RWPE1 (cell line): ENCODE measurements at places on chromosomes 12 and 14.

DNA sequence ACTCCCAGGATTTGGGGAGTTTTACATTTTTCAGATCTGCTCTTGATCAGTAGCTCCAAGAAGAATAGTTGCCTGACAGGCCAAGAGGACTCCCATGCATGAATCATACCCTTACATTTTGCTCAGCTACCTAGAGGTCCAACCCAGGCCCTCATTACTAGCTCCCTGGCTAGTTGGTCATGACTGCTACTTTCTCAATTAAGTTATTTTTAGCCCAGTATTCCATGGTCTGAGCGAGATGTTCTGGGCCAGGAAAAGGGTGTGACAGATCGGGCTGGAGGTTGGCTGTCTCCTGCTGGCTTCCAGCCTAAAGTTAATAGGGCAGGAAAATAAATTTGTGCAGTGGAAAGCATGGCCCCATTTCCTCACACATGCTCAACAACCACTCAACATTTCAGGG, 379.2 kb downstream of the GRIN2B start:
- DNase-seq = no peak

GRCh38 chr12:42730291-42730690, 140.7 kb upstream of the PRICKLE1 start:
- DNase-seq = no peak

DNA sequence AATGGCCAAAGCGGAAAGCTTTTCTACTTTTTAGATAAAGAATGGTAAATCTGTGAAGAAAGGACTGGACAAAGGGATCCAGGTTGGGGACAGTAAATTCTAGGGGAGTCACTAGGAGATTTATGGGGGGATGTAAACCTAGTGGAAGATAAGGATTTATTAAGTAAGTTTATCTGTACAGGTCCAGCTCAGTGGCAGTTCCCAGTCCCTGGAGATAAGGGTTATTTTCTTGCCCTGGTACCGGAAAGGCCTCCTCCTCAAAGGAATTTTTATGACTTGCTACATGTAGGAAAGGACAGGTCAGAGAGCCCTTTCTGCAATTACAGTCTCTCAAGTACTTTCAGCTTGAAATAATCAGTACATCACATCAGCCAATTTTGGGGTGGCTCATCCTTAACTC, 72.6 kb upstream of the BICD1 start:
- no peak for DNase-seq

DNA sequence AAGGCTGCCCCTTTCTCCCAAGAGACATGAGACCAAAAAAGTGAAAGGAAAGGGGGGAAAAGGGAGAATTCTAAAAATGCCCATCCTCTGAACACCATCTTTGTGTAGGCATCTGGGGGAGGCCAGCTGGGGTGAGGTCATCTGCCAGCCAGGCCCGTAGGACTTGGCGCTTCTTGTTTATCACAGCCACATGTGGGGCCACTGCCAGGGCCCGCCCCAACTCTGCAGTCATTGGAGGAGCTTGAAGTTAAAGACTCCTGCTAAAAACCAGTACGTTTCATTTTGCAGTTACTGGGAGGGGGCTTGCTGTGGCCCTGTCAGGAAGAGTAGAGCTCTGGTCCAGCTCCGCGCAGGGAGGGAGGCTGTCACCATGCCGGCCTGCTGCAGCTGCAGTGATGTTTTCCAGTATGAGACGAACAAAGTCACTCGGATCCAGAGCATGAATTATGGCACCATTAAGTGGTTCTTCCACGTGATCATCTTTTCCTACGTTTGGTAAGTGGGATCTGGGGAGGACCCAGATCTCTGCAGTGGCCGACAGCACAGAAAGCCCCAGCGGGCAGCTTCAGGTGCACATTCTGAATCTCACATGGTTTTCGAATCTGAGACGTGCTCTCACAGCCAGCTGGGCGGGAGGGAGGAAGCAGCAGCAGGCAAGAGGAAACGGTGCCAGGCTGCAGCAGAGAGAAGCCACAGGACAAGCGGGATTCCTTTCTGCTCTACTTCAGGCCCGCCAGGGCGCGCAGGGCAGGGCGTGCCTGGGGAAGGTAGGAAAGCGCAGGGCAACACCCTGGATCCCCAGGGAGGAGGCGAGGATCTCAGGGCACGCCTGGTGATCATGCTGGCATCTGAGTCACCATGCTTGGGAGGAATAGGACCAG, at the start of gene P2RX7:
Gene P2RX7, plus strand, starts transcription at position 276 of the 881 bp plus-strand sequence. Its CDS starts 95 bp downstream, at position 371.
- peak; percentile 96 for DNase-seq

DNA sequence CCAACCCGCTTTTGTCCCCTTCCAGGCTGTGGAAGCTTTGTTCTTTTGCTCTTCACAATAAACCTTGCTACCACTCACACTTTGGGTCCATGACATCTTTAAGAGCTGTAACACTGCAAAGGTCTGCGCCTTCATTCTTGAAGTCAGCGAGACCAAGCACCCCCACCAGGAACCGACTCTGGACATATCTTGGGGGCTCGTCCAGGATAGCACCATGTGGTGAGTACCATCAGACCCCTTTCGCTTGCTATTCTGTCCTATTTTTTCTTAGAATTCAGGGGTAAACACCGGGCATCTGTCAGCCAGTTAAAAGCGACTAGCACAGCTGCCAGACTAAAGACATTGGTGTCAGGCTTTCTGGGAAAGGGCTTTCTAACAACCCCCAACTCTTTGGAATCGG, 137.6 kb upstream of the PPFIA2 start:
- DNase-seq = no peak

GRCh38 chr14:71328183-71328582, 420.9 kb downstream of the PCNX1 start:
- no peak for DNase-seq

GRCh38 chr12:53951577-53952334, 2.9 kb upstream of the HOXC12 start:
- DNase-seq = no peak

DNA sequence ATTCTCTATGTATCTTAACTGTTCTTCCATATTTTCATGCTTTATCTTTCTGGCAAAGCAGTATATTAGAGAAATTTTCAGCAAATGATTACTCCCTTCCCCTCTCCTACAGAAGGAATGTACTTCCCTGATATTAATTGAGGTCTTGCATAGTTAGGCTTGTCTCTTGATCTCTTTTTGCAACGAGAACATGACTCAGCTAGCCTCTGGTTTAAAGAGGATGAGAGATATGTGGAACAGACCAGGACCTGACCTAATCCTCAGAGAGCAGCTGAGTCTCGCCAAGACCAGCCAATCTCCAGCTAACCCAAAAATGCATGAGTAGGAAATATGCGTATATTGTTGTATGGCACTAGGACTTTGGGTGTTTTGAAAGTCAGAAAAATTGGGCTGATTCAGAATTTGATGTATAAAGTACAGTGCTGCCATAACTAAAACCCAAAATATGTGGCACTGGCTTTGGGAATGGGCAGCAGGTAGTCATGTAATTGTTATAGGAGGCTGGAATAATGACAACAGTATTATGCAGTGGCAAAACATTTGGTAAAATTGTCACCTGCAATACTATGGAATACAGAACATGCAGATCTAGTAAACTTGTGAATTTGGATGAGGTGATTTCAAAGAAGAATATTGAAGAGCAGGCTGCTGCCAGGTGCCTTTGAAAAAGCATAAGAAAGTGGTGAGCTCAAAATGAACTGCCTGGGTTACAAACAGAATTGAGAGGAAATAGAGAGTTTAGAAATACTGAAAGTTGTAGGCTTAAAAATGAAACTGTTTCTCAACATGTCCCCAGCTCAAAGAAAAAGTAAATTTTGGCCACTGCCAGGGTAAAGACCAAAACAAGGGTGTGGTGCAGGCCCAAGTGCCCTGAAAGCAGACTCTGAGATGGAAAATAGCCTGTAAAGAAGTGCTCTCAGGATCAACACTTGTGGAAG, 9.3 kb upstream of the USP15 start:
- no peak for DNase-seq
